ENCODE measurements at places on chromosomes 3 and 15.

DNA sequence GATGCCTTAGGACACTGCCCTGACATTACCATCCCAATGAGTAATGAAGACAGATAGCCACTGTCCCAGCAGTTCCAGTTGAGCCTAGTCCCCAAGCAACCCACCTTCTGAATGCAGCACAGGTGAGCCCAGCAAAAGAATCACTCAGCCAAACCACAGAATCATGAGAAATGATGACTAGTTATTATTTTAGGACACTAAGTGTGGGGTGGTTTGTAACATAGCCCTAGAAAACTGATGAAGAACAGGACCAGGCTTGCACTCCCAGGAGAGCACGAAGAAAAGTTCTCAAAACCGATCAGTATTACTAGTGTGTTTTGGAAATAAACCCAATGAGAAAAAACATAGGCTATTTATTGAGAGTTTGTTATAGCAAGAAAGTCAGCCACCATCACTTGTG lies 129.6 kb upstream of the CNTN6 start:
- DNase-seq, result no peak

GRCh38 chr3:112734171-112734570 lies 93.2 kb upstream of the CCDC80 start:
- DNase-seq, result no peak

DNA sequence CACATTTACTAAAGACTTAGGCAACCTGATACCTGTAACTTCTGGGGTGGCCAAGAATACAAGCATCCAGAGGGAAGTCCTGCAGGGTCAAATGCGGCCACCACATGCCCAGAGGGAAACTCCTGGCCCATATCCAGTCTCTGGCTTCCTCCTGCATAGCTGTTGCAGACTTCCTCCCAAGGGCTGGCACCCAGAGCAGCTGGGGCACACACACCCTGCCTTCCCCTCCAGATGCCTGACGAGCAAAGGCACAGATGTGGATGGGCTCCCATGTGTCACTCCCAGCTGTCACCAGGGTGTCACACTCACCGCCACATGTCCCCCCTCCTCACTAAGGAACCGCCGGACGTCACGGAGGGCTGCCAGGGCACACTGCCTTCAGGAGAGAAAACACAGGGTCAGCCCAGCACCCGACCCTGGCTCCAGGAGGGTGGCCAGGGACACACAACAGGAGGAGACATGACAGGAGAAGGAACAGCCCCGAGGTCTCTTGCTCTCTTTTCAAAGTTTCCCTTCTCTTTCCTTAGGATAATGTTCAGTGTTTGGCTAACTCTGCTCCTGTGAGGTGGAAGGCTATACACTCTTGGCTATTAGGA lies 13.2 kb downstream of the PFKFB4 start:
- DNase-seq, result no peak

DNA sequence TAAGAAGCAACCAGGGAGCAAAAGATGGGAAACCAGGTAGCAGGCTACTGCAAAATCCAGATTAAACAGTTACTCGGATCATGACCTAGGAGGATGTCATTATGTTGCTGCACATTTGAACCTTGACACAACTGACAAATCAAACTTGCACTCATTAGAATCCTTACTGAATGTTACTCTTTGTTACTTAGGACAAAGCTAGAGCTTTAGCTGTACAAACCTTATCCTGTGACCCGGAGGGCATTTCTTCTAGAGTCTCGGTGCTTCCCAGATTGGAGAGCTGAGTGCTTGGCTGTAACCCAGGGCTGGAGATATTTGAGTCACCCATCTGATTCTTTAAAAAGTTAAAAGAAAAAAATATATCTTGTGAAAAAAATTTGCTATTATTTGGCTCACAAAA lies 43.4 kb downstream of the DCP1A start:
- no peak for DNase-seq

- DNase-seq, result no peak
Observed at GRCh38 chr3:157142315-157142714, 17.6 kb downstream of the CCNL1 start.

DNA sequence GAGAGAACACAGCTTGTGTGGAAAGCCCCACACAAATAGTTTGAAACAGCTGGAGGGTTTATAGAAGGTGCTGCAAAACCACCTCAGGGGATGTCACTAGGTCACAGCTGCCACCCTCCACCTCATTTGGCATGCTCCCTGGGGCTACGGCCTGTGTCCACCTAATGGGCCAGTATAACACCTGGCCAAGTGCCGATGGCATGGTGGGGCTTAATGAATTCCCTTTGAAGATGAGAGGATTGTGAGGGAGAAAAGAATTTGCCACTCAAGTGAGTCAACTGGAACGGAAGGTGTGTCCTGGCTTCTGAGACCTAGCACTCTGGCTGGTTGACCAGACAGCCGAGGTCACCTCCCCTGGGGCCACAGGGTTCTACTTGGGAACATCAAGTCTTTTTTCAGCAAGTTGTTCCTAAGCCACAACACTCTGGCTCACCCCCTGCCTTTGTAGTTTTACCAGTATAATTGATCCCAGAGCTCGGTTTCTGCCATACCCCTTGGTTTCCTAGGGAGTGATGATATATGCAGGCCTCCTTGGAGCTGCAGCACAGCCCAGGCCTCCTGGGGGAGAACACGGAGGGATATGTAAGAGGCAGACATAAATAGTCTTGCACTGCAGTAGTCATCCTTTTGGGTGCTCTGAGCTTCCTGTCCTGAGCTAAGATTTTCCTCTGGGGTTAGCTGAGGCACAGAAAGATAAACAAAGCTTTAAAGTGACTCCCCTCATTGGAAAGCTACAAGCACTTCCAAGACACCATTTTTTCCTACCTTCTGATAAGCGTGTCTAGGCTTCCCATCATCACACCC lies 178.2 kb upstream of the LPP start:
- DNase-seq, result no peak

- DNase-seq, result no peak
Observed at GRCh38 chr15:45606841-45607240, 19.7 kb downstream of the BLOC1S6 start.

All from GM10248 (cell line).